Non-pigmented ciliary epithelial cell (primary cell): ENCODE measurements at places on chromosomes 16 and 17.

GRCh38 chr17:70357190-70357589 is 187.9 kb downstream of the KCNJ2 start:
- peak; percentile 15 for DNase-seq

- no peak for DNase-seq
Measured at GRCh38 chr17:7393613-7394451, 493 bp downstream of the PLSCR3 start.

- DNase-seq, result no peak
Measured at GRCh38 chr17:43694081-43694870, 32.6 kb upstream of the MEOX1 start.

DNA sequence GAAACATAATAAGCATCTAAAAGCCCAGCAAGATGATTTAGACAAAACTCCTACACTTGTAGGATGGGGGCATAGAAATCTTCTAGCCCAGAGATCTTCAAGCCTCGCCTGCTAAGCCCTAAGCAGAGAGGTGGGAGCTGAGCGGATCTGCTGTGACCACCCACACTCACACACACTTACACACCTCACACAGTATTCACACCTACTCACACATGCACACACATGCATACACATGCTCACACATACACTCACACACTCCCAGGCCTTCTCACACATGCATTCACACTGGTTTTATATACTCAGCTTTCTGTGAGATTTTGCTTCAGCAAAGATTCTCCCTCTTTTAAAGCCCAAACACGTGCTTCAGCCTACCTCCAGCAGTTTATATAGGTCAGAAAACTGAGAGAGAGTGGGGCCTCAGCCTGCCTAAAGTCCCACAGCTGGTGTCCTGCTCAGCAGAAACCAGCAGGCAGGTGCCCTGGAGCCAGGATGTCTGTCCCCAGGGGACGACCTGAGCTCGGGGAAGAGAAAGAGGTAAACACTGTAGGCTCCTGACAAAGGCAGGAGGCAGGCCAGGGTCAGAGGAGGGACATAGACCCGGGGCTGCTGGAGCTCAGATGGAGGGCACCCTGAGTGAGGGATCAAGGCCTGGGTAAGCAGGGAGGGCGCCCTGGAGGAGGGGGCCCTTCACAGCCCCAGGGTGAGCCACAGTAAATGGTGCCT is 12.0 kb upstream of the KRT19 start:
- no peak for DNase-seq

DNA sequence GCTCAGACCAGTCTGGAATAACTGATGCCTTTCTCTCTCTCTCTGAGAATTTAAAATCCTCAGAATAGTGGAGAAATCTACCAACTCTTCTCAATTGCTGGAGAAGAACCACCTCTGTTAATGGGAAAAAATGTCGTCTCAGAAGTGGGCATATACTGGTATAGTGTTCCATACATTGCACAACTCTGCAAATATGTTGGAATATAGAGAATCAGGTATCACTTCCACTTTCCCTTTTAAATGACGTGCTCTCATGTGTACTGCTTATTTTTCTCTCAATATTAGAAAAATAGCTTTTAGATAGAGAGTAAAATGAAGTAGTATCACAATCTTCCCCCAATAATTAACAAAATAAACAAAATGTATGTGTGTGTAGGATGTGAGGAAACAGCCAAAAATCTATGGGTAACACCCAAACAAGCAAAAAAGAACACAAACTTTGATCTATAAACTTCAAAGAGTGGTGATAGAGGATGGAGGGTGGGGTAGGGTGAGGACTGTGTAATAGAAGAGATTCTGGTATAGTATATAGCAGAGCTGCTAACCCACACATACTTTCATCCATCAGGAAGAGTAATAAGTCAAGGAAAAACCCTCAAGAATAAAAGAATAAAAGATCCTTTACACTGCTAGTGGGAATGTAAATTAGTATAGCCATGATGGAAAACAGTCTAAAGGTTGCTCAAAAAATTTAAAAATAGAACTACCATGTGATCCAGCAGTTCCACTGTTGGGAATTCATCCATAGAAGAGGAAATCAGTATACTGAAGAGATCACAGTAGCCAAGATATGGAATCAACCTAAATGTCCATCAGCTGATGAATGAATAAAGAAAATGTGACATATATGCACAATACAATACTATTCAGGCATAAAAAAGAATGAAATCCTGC is 46.9 kb downstream of the NFATC3 start:
- no peak for DNase-seq

DNA sequence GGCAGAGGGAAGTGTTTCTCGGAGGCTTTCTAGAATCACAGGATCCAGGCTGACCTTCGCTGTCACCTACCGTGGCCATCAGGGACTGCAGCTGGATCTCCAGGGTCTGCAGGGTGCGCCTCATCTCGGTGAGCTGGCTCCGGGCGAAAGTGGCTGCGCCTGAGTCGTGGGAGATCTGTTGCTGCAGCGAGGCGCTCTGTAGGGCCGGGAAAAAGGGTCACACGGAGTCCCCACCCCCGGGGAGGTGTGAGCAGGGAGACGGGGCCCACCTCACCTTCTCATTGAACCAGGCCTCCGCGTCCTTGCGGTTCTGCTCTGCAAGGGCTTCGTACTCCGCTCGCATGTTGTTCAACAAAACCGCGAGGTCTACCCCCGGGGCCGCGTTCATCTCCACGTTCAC is 2.9 kb downstream of the KRT28 start:
- no peak for DNase-seq

- DNase-seq, result no peak
Measured at GRCh38 chr17:27386206-27387075, 69.8 kb upstream of the KSR1 start.

- DNase-seq, result no peak
Measured at GRCh38 chr17:76233588-76234353, 6.5 kb downstream of the RNF157 start.

GRCh38 chr16:62676306-62676705 is 640.1 kb upstream of the CDH8 start:
- DNase-seq, result no peak

DNA sequence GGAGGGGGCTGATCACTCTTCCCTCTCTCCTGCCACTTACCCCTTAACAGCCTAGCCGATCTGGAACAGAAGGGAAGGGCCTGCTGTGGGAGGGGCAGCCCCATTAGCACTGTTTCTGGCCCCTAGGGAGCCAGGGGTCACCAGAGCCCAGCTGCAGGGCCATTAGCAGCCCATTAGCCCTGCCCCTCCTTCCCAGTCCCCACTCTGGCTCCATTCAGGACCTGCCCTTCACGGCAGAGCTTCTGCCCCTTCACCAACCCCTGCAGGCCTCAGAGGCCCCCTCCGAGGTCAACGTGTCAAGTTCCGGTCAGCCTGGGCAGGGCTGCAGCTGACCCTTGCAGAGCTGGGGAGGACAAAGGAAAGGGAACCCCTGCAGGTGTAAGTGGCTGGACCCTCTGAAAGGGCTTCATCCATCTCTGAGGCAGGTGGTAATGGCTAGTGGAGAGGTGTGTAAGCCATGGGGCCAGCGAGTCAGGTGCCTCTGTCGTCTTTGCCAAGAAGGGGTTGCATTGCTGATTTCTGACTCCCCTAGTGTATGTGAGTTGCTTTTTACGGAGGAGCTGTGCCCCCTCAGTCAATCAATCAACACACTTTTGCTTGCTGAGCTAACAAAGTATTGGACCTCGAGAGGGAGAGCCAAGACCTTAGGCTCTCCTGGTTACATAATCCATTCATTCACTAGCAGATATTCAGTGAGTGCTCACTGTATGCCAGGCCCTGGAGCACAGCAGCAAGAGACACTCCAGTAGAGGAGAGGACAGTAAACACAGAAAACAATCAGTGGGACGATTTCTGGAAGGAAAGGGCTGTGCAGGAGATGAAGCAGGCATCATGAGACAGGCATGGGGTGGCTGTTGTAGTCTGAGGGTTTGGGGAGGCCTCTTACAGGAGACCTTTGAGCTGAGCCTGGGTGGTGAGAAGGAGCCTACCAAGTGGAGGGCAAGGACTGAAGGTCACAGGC is 18.2 kb upstream of the KCNJ12 start:
- no peak for DNase-seq

DNA sequence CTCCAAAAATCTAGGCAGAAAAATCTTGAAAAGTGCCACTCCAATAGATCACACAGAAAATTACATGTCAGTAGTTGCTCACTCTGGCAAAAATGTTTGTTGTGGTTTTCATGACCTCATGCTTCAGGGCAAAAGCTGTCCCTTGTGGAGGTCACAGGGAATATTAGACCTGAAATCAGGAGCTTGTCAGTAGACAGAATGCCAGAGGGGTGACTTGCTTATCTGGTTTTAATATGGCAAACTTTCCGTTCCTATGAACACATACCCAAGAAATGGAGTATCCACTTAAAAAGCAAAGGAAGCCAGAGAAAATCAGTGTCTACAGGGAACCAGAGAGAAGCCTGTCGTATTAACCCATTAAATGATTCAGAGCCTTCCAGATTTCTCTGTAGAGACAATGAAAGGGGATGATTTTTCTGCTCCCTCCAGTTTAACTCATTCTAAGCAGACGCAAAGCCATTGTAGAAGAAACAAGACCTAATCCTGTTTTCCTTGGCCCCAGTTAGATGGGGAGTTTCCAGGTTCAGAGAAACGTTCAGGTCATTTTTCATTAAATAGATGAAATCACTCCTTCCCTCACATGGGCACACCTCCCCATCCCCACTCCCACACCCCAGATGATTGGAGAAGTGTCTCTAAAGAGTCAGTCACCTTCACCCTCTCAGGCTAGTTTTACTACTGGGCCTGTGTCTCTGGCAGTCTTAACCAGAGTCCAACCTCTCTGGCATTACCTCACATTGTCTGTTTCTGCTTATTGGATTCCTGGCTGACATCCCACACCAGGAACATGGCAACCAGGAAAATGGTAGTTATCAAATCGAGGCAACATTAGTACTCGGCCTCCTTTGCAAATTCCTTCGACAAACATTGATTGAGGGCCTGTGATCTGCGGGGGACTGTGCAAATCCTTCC is 6.0 kb downstream of the SOX9 start:
- DNase-seq, result no peak

DNA sequence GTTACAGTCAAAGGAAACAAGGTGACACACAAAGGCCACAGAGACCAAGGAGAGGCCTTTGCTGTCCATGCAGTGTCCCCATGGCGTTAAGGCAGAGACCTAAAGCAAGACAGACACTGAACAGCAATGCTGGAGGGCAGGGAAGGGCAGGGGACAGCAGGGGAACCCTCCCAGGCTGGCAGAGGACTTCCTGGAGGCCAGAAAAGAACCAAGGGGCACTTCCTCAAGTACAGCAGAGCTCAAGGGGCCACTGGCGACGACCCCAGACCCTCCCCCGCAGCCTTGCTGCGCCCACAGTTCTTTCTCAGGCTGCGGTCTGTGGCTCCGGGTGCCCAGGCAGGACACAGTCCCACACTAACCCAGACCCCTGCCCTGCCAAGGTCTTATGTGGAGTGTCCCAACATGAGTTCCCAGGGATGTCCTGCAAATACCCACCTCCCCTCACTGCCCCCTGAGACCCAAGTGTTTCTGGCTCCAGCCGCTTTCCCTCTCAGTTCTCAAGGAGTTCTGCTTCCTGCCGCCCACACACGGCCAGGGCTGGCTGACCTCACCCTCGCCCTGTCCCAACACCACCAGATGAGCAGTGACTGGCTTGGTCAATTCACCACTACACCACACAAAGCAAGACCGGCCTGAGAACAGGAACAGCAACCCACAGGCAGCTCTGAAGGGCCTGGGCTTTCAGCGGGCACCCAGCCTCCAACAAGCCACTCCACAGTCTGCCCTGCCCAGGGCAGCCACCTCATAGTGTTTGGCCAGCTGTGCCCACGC is 4.2 kb downstream of the CLCN7 start:
- DNase-seq, result no peak

GRCh38 chr17:12730931-12731521 is 58.3 kb upstream of the ARHGAP44 start:
- DNase-seq, result no peak

- DNase-seq, result peak; percentile 94
Measured at GRCh38 chr16:80614908-80615671, 74.3 kb downstream of the DYNLRB2 start.

- no peak for DNase-seq
Measured at GRCh38 chr16:2155977-2156848, 631 bp downstream of the TRAF7 start.

DNA sequence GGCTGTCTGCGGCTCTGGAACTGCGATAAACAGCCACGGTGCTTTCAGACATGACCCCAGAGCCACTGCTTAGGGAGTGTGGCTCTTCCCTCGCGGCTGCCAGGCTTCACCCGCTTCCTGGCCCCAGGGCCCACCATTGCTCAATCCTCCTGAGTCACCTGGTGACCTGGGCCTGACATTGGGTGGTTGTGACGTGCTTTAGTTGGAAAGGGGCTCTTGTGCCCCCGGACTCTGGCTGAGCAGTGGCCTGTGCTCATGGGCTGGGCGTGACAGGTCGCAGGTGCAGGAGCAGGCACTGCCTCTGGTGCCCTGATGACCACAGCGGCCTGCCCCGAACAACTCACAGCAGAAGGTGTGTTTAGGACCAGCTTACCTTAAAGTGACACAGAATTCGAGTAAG is 8.6 kb upstream of the NUDT16L1 start:
- DNase-seq, result no peak

DNA sequence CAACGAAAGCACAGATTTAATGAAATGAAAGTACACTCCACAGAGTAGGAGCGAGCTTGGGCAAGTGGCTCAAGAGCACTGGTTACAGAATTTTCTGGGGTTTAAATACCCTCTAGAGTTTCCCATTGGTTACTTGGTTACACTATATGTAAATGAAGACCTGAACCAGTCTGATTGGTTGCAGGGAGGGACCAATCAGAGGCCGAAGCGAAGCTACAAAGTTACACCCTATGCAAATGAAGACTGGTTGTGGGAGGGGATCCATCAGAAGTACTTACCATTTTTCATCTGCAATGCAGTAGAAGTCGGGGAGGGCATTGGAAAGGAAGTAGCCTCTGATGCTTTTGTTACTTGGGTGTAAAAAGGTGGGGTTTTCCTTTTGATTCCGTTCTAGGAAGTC is 132.0 kb downstream of the PMP22 start:
- no peak for DNase-seq

GRCh38 chr16:78889346-78889745 is 711.2 kb downstream of the MAF start:
- DNase-seq, result no peak

GRCh38 chr17:1231456-1231855 is 38.8 kb upstream of the BHLHA9 start:
- DNase-seq, result no peak

GRCh38 chr16:74281300-74281699 is 15.3 kb upstream of the PSMD7 start:
- no peak for DNase-seq

DNA sequence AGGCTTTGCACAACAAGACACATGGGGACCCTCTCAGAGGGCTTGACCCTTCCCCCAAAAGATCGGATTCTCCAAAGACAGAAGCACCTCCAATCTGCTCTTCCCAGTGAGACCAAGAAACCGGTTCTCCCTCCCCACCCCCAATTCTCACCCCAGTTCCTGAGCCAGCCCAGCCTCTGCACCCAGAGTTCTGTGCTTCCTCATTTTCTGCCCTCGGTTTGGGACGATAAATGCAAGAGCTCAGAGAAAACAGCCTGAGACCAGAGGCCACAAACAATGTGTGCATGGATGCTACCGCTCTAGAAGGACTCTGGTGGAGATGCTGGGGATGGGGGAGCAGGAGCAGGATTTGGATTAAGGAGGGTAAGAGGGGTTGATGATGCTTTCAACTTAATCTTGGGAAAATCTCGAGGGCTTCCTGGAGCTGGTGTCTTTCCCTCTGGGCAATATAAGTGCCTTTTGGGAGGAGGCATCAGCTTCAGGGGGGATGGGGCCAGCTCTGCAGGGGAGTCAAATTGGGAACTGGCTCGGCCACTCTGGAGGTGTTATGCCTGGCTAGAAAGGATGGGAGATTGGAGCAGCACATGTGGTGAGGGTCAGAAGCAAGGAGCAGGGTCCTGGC is 6.0 kb downstream of the KRT15 start:
- DNase-seq, result no peak

GRCh38 chr17:2102931-2103809 is 48.3 kb downstream of the HIC1 start:
- DNase-seq, result no peak
